CD8-positive, alpha-beta memory T cell (primary cell): ENCODE measurements at places on chromosomes 6 and 20.

- no peak for DNase-seq
These were observed 170.7 kb downstream of the MYLK4 start for GRCh38 chr6:2579804-2580570.

GRCh38 chr6:48197941-48198340 lies 86.9 kb upstream of the PTCHD4 start:
- no peak for DNase-seq

GRCh38 chr20:43590036-43590391 lies 723 bp upstream of the IFT52 start:
- no peak for DNase-seq

DNA sequence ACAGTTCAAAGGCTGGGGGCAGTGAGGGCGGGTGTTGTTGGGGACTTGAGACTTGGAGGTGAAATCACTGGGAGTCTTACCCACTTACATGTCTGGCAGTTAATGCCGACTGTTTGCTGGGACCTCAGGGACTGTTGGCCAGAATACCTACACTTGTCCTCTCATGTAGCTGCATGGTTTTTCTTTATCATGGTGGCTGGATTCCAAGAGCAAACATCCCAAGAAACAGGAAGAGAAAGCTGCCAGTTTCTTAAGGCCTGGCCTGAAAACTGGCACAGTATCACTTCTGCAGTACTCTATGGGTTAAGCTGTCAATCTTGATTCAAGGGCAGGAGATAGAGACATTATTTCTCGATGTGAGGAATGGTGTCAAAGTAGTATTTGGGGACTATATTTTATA lies 19.8 kb upstream of the C6orf62 start:
- no peak for DNase-seq

GRCh38 chr6:112145080-112145573 lies 57.7 kb downstream of the FAM229B start:
- DNase-seq, result no peak

DNA sequence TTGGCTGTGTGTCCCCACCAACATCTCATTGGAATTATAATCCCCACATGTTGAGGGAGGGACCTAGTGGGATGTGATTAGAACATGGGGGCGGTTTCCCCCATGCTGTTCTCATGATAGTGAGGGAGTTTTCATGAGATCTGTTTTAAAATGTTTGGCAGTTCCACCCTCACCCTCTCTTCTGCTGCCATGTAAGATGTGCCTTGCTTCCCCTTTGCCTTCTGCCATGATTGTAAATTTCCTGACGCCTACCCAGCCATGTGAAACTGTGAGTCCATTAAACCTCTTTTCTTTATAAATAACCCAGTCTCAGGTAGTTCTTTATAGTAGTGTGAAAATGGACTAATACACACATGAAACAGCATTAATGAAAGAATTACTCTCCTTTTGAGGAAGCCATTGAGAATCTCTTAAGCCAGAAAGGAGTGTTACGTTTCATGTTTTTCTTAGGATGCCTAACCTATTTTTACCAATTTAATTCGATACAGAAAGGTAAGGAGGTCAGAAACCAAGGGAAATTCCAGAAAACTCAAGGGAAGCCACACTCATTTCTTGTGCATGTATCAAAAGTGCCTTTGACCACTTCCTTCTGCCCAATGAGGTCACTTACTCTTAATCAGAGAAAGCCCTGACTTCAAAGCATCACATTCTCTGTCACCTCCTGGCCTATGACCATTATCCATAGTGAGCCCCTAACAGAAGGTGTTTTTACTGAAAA lies 24.7 kb upstream of the HINT3 start:
- DNase-seq, result no peak

GRCh38 chr20:18548465-18548864 lies 18.8 kb upstream of the SMIM26 start:
- no peak for DNase-seq

DNA sequence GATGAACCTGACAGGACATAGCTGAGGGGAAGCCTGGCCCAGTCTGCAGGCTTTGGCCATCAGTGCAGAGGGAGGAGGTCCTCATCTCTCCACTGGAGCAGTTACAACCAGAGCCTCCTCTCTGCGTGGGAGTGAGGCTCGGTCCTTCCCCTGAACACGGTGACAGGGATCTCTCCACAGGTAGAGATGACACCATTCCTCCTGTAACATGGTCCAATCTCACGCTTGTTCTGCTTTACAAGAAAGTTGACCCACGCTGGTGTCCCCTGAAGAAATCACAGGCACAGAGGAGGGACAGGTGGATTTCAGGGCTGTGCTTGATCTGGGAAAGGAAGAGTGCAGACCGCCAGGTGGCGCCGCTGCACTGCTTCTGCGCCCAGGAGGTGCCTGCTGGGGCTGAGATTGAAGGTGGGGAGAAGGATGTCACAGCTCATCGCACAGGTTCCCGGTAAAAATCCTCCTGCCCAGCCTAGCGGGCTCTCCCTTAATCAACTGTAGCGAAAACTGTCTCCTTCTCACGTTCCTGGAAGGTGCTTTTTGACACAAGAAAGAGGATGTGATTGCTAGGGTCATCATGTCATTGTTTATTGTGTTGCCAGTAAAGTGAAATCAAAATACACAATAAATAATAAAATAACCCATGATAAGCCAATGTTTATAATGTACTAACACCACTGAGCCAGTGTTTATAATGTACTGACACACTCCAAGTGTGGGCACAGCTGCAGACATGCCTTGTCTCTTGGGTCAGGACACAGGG lies 20.4 kb downstream of the HLA-G start:
- DNase-seq, result peak; percentile 79

- DNase-seq, result no peak
These were observed 27.7 kb upstream of the KIAA0408 start for GRCh38 chr6:127486934-127487333.

GRCh38 chr6:156839591-156840001 lies 62.4 kb downstream of the ARID1B start:
- DNase-seq, result no peak

GRCh38 chr6:141482796-141483597 lies 649.7 kb upstream of the GJE1 start:
- peak; percentile 12 for DNase-seq

DNA sequence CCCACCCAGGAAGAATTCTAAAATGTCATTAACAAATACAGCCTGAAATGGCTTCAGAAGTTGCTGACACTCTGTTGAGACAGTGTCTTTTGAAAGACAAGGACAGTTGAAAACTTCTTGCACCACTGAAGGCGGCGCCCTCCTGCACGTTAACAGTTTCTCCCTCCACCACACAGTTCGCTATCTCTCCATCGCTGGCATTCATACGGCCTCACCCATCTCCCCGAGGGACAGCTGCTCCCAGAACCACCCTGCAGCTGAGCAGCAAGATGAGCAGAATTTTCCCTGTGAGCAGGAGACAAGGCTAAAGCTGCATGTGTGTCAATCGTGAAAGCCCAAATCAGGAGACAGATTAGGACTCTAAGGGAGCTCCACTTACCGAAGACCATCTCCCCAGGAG lies 113.3 kb downstream of the LY86 start:
- no peak for DNase-seq

DNA sequence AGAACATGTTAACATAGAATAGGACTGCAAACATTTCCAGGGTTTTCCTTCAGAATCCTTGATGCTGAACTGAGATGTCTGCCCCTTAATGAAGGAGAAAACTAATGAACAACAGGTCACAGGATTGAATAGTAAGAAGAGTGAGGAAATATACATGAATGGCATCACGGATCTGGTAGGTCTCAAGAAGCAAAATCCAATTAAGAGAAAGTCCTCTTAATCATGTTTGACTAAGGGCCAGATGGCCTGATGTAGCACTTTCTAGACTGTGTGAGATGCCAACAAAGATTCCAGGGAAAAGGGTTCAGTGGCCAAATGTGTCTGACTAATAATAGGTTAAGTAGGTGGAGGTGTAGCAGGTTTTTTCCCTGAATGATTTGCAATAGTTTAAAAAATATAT lies 13.7 kb upstream of the SHPRH start:
- no peak for DNase-seq

- no peak for DNase-seq
These were observed 2.8 kb upstream of the MAPK13 start for GRCh38 chr6:36127462-36128016.

- DNase-seq, result no peak
These were observed 208.7 kb upstream of the PRND start for GRCh38 chr20:4512891-4513550.

DNA sequence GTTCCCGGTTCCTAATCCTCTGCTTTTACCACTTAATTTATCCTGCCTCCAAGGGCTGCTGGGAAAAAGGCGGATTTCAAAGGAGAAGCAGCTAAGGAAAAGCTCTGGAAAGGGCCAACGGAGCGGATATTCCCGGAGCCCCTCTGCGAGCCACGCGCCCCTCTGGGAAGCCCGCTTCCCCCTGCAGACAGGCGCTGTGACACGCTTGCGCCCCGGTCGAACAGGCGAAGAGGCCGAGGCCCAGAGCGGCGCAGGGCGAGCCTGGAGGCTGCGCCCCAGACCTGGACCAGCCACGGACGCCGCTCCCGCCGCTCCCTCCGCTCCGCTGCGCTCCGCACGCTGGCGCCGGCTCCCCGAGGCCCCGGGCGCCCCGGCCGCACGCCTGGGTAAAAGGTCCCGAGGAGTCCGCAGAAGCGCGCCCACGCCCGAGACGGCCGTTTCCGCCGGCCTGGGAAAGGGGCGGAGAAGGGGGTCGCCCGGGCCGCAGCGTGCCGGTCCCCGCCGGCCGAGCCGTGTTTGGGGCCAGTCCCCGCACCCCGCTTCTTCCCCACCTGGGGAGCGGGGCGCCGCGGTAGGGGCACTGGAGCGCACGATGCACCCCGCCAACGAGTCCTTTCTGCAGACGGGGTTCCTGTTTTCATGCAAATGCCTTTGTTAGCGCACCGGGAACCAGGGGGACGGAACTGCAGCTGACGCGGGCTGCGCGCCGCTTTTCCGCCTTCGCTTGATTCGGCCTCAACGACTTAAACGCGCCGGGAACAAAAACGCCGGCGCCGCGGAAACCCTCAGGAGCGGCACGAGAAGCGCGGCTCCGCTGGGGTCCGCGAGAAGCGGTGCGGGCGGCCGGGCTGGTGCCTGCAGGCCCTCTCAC lies 91.9 kb upstream of the SIRPA start:
- no peak for DNase-seq

DNA sequence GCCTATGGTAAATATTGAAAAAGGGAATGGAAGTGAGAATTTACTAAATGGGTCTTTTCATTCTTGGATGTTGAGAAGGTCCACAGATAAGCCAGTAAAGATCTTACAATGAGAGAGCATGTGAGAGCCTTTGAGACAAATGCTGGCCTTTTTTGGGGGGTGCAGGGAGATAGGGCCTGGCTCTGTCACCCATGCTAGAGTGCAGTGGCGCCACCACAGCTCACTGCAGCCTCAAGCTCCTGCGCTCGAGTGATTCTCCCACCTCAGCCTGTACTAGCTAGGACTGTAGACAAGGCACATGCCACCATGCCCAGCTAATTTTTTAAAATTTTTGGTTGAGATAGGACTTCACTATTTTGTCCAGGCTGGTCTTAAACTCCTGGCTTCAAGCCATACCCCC lies 63.2 kb upstream of the TMEM181 start:
- DNase-seq, result no peak

DNA sequence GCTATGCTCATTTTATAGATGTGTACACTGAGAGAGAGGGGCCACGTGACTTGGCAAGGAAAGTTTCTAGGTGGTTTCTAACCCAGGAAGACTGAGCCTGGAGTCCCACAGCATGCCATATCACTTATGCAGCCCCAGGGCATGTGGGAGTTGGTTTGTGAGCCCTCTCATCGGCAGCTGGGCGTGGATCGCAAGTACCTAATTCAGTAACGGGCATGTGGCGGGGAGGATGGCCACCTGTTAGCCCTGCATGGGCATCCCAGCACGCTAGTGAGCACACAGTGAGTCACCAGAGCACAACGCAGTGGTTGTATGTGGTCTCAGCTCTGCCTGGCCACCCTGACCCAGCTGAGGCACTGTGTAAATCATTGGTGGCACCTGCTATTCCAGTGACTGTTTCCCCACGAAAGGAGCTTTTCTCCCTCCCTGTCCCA lies 88.3 kb downstream of the NINL start:
- DNase-seq, result no peak

GRCh38 chr20:34989670-34990069 lies 34.0 kb downstream of the MYH7B start:
- no peak for DNase-seq

- DNase-seq, result no peak
These were observed 502.3 kb downstream of the C6orf118 start for GRCh38 chr6:164807125-164807524.

GRCh38 chr6:136463743-136464142 lies 86.5 kb downstream of the MAP7 start:
- DNase-seq, result no peak

DNA sequence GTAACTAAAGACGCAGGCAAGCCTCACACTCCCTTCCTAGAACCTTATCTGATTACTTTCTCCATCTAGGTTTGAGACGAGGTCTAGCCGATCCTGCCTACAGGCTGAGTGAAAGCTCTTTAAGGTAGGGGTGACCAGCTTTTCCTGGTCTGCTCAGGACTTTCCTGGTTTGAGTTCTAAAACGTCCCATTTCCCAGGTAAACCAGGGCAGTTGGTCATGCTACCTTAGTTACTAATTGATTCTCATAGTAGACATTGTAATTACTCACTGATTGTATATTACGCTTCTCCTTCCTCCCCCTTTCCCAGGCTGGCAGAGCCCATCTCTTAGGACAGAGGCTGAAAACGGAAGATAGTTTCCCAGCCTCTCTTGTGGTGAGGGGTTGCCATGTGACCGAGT lies 27.9 kb upstream of the RSPO4 start:
- DNase-seq, result no peak

- DNase-seq, result no peak
These were observed 742.7 kb upstream of the SLC35B3 start for GRCh38 chr6:9178071-9178470.

DNA sequence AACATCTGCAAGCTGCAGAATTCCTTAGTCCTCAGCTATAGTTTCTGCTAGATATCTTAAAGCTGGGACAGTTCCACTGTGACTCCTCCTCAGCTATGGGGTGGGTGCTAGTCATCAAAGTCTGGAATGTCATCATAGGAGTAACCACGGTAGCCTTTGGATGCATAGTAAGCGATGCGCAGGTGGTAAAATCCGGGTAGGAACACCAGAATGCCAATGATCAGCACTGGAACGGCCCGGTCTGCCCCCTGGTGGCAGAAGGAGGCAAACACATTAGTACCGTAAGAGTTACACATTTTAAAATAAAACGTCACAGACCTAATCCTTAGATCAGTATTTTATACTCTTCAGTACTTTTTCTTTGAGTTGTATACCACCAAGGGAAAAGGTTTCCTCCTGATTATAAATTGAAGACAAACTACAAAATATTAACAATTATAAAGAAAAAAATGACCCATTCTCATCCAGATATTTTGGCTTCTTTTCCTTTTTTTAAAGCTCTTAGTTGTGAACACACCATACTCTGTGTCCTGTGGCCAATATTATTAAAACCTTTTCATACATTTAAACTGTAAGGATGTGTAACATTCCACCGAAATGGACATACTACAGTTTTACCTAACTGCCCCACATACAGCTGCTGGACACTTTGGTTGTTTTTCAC lies 18.9 kb downstream of the PCNA start:
- peak; percentile 53 for DNase-seq
